ENCODE measurements at places on chromosomes 1 and 21.
A peak's percentile ranks its signal among the peaks of the same experiment; 100 is the strongest.

DNA sequence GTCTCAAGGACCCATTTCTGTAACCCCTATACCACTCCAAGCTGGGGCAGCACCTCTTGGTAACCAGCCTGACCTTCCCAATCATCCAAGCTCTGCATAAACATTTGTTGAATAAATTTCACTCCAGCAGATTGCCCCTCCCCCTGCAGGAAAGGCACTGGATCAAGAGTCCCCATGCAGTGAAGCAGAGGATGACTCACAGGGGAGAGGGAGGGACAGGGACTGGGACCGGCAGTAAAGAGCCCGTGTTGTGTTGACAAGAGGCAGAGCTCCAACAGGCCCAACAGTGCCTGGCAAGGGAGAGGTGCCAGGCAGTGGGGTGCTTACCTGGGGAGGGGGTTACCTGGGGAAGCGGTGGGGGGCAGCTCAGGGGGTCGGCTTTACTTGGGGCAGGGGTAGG, 32.3 kb downstream of the SLC9A1 start:
- H3K27me3 ChIP-seq, result no peaks in the 10 kb centered on the region
- H3K27ac ChIP-seq, result no peak overlapping the region
- no peak overlapping the region for H3K4me3 ChIP-seq

DNA sequence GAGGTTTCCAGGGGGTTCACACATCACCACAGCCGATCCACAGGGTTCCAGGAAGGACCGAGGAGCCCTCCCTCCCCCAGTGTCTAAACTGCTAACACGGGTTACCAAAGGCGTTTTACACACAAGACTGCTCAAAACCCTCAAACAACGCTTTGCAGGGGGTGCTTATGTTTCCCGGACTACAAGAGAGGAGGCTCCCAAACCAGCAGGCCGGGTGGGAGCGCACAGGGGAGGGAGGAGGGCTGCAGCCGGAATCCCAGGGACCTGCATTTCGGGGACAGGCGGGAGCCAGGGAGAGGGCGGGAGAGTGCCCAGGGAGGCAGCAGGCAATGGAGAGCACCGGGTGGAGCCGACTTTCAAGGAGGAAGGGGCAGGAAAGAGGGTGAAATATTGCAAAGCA, 50.8 kb downstream of the ACBD3 start:
- no peaks in the 10 kb centered on the region for H3K4me1 ChIP-seq
- H3K36me3 ChIP-seq, result no peaks in the 10 kb centered on the region
- H3K27me3 ChIP-seq, result no peaks in the 10 kb centered on the region
- H3K4me3 ChIP-seq, result no peak overlapping the region
- DNase-seq, result no peak
- H3K27ac ChIP-seq, result no peak overlapping the region

GRCh38 chr1:153422450-153423068, 6.2 kb downstream of the S100A7A start:
- peak; percentile 39 for DNase-seq
- H3K27me3 ChIP-seq, result peaks cover 2% of the 10 kb centered on the region
- no peaks in the 10 kb centered on the region for H3K4me1 ChIP-seq
- no peaks in the 10 kb centered on the region for H3K36me3 ChIP-seq
- H3K27ac ChIP-seq, result no peak overlapping the region

- peaks cover 18% of the 10 kb centered on the region for H3K36me3 ChIP-seq
- H3K4me1 ChIP-seq, result no peaks in the 10 kb centered on the region
- no peak overlapping the region for H3K4me3 ChIP-seq
- DNase-seq, result peak; percentile 85
These were observed 36.5 kb upstream of the TRAPPC10 start for GRCh38 chr21:43975469-43976098.

DNA sequence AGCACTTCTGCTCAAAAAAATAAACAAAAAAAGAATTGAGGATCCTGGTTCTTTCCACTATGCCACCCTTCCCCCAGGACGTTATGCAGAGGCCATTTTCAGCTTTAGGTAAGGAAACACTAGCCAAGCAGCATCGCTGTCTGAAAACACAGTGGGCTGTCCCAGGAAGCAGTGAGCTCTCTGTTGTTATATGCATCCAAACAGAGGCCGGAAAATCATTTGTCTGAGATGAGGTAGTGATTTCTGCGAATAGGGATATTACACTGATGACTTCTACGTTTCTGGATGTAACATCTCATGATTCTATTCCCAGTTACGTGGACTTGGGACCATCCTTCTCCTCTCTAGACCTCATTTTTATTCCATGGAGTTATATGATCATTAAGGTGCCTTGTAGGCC, 137.2 kb downstream of the OMA1 start:
- H3K4me3 ChIP-seq, result no peak overlapping the region
- no peaks in the 10 kb centered on the region for H3K36me3 ChIP-seq
- H3K27me3 ChIP-seq, result no peaks in the 10 kb centered on the region

GRCh38 chr1:172533513-172534151, 682 bp downstream of the SUCO start:
- DNase-seq, result peak; percentile 57
- H3K4me3 ChIP-seq, result peak overlapping the region; percentile 97
- peak overlapping the region; percentile 100 for H3K27ac ChIP-seq
- H3K27me3 ChIP-seq, result peaks cover 6% of the 10 kb centered on the region
- peaks cover 46% of the 10 kb centered on the region for H3K4me1 ChIP-seq

GRCh38 chr1:225318706-225319575, 108.9 kb downstream of the LBR start:
- H3K36me3 ChIP-seq, result no peaks in the 10 kb centered on the region
- peak; percentile 28 for DNase-seq
- H3K27me3 ChIP-seq, result peaks cover 4% of the 10 kb centered on the region
- H3K4me1 ChIP-seq, result no peaks in the 10 kb centered on the region
- no peak overlapping the region for H3K4me3 ChIP-seq

DNA sequence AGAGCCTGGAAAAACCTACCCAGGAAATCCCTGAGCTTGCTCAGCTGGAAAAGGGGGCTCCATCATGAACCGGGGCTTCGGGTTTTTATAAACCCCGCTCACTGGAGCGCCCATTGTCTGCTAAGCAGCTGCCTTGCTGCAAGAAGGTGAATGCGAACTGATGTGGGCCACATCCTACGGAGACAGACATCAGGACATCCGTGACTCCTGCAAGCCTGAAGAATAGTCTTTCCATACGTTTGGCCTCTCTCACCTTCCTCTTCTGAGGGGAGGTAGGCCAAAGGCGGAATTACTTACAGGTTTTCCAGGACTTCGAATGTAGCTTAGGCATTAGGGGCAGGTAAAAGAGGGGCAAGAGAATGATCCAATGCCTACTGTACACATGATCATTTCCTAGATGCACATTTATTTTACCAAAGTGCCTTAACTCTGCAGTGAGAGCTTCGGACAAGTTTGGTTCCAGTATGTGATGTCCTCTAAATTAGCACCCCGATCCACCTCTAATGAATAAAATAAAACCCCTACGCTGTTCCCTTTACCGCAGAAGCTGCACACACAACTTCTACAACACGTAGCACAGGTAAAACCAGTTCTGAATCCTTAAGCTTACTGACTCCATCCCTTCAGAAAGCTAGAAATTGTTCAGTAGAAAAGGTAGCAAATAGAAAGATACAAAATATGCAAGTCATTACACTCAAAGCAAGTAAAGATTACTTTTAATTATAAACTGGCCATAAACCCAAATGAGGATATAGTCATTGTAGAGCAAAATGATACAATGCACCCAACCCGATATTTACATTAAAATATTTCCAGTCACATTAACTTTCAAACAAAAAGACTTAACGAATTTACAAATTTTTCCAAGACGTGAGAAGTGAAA, 866 bp upstream of the SORT1 start:
- no peak overlapping the region for H3K4me3 ChIP-seq
- peaks cover 26% of the 10 kb centered on the region for H3K36me3 ChIP-seq
- H3K4me1 ChIP-seq, result peaks cover 16% of the 10 kb centered on the region
- no peak for DNase-seq
- peaks cover 28% of the 10 kb centered on the region for H3K27me3 ChIP-seq
- no peak overlapping the region for H3K27ac ChIP-seq

- H3K36me3 ChIP-seq, result no peaks in the 10 kb centered on the region
- no peak for DNase-seq
- H3K4me1 ChIP-seq, result no peaks in the 10 kb centered on the region
- H3K27me3 ChIP-seq, result no peaks in the 10 kb centered on the region
- no peak overlapping the region for H3K27ac ChIP-seq
These were observed 1016.1 kb downstream of the KCNT2 start for GRCh38 chr1:195591917-195592672.

- no peak overlapping the region for H3K27ac ChIP-seq
- no peak overlapping the region for H3K4me3 ChIP-seq
- no peaks in the 10 kb centered on the region for H3K4me1 ChIP-seq
- no peaks in the 10 kb centered on the region for H3K36me3 ChIP-seq
- no peak for DNase-seq
These were observed 91.1 kb upstream of the ADAMTS5 start for GRCh38 chr21:27057997-27058396.

Measured in CD4-positive, CD25-positive, alpha-beta regulatory T cell (primary cell).